ENCODE measurements at places on chromosomes 5 and 9.

DNA sequence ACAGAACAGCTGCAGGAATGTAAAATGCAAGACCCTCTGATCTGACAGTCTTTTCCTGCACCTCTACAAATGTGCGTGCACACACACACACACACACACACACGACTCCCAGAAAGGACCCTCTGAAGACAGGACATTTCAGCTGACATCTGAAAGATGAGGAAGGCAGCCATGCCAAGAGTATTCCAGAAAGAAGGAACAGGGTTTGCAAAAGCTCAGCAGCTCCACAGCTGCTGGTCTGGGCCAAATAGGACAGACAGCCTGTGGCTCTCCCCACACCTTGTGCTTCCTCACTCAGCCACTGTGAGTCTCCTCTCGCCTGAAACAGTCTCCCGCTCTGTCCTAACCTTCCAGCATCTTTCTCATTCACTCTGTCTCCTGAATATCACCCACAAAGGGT lies 189.0 kb downstream of the PALM2AKAP2 start:
- DNase-seq = no peak

DNA sequence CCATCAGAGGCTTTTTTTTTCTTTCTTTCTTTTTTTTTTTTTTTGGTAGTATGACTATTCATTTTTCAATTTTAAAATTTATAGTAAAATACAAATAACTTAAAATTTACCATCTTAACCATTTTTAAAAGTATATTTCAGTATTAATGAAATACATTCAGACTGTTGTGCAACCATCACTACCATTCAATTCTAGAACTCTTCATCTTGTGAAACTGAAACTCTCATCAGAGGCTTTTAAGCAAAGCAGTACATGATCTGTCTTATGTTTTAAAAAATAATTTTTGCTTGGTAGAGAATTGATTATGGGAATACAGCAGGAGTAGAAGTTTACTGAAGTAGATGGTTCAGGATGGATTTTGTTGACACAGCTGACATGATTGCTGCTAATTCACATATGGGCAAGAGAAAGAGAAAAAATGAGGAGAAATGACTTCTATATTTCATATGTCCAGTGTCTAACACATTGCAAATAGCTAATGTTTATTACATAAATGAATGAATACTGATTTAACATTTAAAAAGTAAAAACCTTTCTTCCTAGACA lies 13.4 kb downstream of the ELOVL7 start:
- DNase-seq = no peak

- DNase-seq = no peak
Measured at GRCh38 chr9:114250235-114250568, 72.7 kb upstream of the ORM1 start.

- no peak for DNase-seq
Measured at GRCh38 chr5:74766418-74766848, 484 bp downstream of the GFM2 start.

- no peak for DNase-seq
Measured at GRCh38 chr5:107607671-107608345, 62.9 kb downstream of the EFNA5 start.

Data from T-helper 2 cell (primary cell).